Thoracic aorta (tissue), 2 donors: ENCODE measurements at places on chromosomes 6 and 20.

GRCh38 chr20:57920971-57921370 lies 211.2 kb upstream of the PMEPA1 start:
- no peak for DNase-seq

DNA sequence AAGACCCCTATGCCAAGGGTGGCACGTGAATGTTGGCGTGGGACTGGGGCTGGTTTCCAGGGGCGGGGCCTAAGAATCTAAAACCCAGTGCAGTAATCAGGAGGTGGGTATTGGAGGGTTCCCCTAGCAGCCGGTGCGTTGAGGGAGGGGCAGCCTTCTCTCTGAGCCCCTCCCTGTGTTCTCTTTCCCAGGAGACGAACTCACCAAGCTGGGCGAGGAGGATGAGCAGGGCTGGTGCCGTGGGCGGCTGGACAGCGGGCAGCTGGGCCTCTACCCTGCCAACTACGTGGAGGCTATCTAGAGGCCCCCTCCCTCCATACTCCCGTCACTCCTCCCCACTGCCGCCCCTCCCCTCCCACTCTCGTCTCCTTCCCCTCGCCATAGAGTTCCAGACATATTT lies 23.9 kb downstream of the SPDEF start:
- DNase-seq, result no peak

GRCh38 chr20:57922083-57922482 lies 212.3 kb upstream of the PMEPA1 start:
- no peak for DNase-seq

GRCh38 chr20:31996996-31997395 lies 13.2 kb upstream of the CCM2L start:
- DNase-seq, result no peak

DNA sequence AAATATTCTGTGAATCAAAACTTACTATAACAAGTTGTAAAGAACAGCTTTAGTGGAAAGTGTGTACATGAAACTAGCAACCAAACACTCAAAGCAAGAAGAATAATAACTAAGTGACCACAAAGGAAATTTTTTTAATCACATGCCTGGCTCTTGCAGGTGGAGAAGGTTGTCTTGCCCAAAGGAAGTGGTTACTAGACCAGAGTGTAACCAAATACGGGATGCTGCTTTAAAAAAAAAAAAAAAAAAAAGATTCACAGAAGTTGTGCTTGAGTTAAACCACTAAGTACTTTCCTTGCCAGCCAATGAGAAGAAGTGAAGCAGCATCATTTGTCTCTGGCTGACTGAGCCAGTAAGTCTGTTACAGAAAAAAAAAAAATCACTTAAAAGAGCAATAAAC lies 19.1 kb upstream of the HLA-DQB1 start:
- no peak for DNase-seq

DNA sequence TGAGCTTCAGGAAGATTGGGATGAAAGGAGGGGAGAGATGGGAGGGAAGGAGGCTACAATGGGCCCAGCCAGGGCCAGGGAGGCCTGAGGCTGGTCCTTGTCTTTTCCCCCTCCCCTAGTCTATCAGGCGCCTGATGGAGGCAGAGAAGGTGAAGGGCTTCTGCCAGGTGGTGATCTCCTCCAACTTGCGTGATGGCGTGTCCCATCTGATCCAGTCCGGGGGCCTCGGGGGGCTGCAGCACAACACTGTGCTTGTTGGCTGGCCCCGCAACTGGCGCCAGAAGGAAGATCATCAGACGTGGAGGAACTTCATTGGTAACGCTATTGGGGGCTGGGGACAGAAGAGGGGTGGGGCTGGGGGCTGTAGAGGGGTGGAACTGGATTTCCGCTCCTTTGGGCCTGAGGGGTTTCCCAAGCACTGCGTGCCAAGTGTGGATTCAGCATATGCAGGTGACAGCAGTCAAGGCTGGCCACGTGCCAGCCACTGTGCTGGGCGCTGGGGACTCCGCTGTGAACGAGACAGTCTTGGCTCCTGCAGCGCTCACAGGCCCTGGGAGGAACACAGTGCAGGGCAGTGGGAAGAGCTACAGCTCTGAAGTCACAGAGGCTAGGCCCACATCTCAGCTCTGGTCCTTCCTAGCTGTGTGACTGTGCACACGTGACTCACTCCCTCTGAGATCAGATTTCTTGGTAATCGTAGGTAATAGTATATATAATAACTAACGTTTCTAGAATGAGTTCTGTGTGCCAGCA lies 22.7 kb downstream of the SLC12A5 start:
- no peak for DNase-seq

- DNase-seq, result no peak
Observed at GRCh38 chr6:42452171-42453030, 675 bp upstream of the TRERF1 start.

DNA sequence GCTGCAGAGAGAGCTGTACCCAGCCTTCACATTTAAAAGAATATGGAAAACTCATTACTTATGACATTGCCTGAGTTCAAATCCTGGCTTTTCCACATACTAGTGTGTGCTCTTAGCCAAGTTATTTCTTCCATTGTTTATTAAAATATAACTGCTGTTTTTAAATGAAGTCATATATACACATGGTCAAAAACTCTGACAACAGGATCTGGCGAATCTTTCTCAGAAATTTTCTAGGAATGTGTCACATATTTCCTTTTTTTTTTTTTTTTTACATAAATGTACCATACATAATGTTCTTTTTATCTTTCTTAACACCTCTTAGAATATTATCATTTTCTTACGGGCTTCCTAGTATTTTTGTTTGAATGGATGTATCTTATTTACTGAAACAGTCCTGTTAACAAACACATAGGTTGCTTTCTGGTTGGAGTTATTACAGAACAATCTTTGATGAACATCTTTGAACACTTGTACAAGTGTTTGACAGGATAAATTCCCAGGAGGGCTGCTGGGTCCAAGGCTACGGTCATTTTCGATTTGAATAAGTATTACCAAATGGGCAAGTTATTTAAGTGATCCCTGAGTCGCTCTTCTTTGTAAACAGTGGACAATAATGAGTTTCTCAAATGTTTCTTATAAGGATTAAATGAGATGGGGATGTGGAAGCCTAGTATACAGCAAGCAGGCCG lies 1.6 kb upstream of the SNX9 start:
- DNase-seq, result no peak

DNA sequence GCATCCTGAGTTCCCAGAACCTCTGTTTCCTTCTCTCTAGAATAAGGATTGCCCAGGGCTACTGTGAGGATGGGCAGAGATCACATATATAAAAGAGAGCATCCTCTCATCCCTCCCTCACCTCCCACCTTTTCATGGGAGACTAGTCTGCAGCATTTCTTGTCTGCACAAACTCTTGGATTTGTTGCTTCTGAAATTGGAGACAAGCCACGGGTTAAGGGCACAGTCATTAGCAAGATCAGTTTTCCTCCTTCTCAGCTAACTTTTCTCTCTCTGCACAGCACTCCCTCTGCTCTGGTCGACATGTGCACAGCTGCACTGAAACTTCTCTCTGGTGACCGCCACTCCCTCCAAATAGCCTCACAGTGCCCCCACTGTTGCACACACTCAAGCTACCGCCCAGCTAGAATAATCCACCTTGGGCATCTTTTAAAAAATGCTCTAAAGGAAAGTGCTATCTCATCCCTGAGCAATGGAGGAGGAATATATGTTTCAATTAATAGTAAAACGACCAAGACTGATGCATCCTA lies 50.9 kb upstream of the DUSP22 start:
- DNase-seq, result no peak

GRCh38 chr20:3980260-3981131 lies 34.9 kb downstream of the RNF24 start:
- DNase-seq, result no peak

- no peak for DNase-seq
Observed at GRCh38 chr20:24364482-24364881, 104.9 kb upstream of the SYNDIG1 start.

DNA sequence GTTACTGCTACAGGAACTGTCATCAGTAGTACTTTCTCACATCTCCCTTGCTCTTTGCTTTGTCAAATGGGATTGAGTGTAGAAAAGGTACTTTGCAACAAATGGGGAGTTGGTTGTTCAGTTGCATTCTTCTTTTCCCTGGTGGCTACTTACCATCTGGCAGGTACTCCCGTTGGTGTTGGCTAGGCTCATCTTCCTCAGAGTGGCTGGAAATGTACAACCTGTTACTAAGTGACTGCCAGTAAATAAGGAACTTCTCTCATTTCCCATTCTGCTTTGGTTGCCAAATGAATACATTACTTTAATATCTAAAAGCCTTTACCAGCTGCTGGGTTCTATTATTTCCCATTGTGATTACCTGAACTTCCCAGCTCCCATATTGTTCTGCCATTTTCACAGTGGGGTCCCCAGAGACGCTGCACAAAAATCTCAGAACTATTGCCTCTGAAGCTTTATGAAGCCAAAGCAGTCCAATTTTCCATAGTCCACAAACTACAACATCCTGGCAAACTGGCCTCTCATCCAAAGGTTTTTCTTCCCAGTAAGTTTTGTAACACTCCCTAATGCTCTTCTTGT lies 229.7 kb upstream of the HTR1E start:
- no peak for DNase-seq

DNA sequence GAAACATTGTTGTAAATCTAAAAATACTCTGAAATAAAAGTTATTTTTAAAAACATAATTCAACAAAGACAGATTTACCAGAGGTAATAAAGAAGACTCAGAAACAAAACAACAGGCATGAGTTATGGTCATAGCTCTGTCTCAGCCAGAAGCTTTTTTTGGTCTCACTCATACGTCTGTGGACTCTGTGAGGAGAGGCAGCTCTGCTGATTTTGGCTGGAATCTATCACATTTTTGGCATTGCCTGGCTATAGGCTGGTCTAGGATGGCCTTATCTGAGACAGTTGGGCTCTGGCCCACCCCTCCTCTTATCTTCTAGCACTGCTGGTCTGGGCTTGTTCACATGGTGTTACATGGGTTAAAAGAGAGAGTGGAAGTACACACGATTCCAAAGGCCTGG lies 514.0 kb upstream of the BTBD3 start:
- no peak for DNase-seq

GRCh38 chr6:20309186-20309585 lies 92.5 kb upstream of the E2F3 start:
- no peak for DNase-seq

- DNase-seq, result no peak
Observed at GRCh38 chr6:35583893-35584688, 71.4 kb upstream of the TULP1 start.

DNA sequence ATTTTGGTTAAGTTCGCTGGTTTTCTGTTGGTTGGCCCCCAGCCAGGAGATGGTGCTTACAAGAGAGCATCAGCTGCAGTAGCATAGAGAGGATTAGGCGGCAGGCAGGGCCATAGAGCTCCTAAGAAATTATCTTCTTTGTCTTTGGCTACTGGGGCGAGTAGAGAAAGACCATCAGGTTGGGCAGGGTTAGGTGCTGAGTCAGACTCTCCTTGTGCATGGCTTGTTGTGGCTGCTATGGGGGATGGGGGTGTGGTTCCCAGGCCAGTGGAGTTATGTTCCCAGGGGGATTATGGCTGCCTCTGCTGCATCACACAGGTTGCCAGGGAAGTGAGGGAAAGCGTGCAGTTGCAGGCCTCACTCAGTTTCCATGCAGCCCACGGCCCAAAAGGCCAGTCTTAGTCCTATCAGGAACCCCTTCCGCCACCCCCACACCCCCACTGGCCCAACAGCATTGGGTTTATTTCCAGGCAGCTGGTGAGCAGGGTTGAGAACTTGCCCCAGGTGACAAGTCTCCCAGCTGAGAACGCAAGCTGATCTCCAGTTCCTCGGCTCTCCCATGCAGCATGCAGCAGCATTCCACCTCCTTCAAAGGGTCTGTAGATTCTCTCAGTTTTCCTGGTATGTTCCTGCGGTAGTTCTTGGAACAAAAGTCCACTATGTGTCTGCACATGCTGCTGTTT lies 243.7 kb downstream of the UTRN start:
- no peak for DNase-seq

- DNase-seq, result no peak
Observed at GRCh38 chr6:11439017-11439420, 98.5 kb upstream of the TMEM170B start.

DNA sequence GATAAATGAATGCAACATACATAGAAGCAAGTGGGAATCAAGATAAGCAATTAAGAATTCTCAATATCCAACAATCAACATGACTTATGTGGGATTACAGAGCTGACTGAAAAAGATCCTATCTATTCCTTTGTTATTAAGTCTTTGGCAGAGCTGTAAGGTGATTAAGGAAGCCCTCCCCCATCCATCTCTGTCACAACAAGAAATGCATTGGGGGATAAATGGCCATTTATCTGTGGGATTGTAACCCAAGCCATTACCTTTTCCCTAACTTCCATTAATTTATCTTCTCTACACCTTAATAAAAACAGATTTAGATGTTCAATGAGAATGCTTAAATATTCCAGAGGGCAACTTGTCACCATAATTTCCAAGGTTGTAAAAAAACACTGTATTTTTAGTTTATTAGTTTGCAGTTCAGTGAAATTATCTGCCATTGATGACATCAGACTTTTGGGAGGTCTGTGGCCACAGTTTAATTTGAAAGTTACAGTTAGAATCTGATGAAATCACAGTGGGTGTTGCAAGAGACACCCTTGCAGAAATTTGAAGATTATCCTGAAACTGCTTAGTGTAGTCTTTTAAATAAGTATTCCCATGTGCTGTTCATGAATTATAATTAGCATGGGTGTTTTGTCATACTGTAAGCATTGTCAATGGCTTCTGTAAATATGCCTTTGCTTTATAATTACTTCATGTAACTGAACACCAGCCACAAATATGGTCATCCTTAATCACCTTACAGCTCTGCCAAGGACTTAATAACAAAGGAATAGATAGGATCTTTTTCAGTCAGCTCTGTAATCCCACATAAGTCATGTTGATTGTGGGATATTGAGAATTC lies 49.4 kb upstream of the FYN start:
- DNase-seq, result no peak

DNA sequence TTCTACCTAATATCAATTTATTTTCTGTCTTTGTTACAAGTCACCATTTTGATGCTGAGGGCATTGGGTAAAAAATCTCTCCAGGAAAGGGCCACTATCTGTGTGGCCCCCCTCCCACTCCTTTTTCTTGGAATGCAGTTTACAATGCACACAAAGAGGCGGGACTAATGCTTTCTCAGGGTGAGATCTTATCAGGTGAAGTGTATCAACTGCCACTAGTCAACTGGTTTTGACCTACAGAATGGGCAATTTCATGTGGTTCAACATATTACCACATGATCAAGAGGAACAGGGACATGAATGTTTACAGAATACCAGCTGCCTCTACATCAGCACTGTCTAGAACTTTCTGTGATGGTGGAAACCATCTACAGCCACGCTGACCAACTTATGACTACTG lies 3.7 kb downstream of the RRBP1 start:
- no peak for DNase-seq

GRCh38 chr20:51700809-51701285 lies 67.3 kb downstream of the ATP9A start:
- no peak for DNase-seq

GRCh38 chr6:160930547-160931377 lies 60.8 kb upstream of the MAP3K4 start:
- DNase-seq, result peak; percentile 13

- DNase-seq, result no peak
Observed at GRCh38 chr6:106715922-106716321, 86.5 kb downstream of the QRSL1 start.

DNA sequence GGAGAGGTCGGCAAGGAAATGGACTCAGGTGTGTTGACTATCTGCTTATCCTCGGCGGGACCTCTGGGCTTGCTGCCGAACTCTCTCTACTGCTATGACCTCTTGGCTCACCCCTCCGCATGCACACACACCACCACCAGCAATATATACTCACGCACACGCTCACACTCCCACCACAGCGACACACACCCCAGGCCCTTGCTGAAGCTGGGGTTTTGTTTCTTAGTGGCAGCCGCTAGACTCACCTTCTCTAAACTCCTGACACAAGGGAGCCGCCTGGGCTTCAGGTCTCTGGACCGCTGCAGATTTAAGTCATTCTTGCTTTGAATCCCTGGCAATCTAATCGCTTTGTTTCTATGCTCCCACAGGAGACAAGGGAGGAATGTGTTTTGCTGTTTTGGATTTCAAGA lies 59.4 kb upstream of the BACH2 start:
- DNase-seq, result no peak
